Thymus (tissue), 14 donors: ENCODE measurements at places on chromosomes 5 and 9. TPM values are rescaled to one million over a fixed set of nuclear protein-coding genes. Genes with fewer than 3 reads are reported as not detected.
A peak's percentile ranks its signal among the peaks of the same experiment; 100 is the strongest.

Gene TTC16
- total RNA-seq: 0.09 TPM

DNA sequence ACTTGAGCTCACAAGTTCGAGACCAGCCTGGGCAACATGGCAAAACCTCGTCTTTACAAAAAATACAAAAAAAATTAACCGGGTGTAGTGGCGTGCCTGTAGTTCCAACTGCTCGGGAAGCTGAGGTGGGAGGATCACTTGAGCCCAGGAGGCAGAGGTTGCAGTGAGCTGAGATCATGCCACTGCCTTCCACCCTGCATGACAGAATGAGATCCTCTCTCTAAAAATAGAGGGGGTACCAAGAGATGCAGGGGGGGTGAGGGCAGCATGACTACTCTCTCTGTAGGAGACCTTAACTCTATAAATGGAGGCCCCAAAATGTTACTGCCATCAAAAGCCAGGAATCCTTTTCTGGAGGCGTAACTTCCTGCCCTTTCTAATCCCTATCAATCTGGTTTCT, 243.9 kb downstream of the DOCK8 start:
- DNase-seq: no peak

Gene C5orf52
- total RNA-seq: not detected

- DNase-seq: no peak
These were observed 71.7 kb upstream of the TBCA start for GRCh38 chr5:77847814-77848290.

DNA sequence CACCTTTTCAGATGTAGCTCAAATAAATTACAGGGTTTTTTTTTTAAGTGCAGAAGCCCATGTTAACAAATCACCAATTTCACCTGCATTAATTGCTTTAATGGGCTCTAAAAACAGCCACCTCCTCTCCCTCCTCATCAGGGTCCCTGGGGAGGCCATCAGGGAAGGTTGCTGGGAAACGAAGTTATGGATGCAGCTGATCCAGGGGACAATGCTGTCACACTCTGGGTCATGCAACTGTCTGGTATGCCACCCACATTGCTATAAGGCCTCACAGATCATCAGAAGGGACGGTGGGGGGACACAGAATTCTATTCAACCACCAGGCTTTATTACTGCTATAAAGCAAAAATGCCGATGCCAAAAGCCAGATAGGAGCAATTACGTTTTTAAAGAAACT, 9.3 kb downstream of the WHRN start:
- DNase-seq: no peak

DNA sequence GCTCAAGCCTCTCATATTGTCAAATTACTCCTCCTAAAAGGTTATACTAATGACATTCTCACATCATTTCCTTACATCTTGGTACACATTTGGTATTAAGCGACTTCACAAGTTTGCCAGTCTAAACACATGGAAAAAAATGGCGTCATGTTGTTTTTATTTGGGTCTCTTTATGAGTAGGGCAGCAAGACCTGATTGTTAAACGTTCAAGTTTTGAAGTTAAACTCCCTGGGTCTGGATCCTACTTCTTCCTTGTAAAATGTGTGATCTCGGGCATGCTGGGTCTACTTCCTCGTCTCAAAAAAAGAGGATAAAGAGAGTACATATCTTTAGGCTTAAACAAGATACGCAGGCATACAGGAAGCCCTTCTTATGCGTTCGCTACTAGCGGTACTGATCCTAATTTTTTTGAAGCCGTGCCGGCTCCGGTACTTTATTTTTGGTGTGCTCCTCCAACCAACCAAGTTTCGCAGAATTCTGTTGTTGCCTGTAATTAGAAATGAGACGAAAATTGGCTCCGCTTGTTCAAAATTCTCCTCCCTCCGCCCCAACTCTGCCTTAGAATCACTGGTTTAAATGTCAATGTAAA, 596 bp upstream of the CDC37L1 start:
- DNase-seq: peak; percentile 52

Gene FCN2
- total RNA-seq: 0.52 TPM

Gene ITGA1
- total RNA-seq: 9.5 TPM

GRCh38 chr5:122464191-122464590, 152.2 kb downstream of the SNCAIP start:
- no peak for DNase-seq

Gene ELAVL2
- total RNA-seq: 0.33 TPM
